ENCODE measurements at places on chromosomes 3 and 15.
A peak's percentile ranks its signal among the peaks of the same experiment; 100 is the strongest.

DNA sequence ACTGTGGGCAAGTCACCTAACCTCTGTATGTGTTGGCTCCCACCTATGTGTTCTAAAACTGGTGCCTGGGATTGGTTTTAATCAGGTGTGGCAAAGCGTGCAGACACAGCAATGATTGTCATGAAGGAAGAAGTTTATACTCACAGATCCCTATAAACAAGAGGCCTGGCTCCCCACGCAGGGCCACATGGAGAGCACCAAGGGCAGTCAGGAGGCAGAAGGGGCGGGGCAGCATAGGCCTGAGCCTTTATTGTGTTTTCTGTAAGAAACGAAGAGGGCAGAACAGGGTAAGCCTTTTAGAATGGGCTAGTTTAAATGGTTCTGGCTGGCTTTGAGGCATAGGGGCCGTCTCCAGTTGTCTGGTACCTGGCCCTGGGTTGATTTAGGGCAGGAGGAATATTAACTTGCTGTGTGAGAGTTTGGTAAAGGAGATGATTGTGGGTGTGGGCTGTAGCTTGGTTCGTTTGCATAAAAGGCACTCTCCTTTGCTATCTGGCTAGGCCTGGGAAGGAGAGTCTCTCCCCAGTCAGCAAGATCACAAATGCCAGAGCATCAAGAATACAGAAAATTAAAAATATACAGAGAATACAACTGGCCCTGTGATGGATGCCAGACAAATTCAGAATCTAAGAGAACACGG, 2.2 kb upstream of the FBXW12 start:
- no peak for DNase-seq

GRCh38 chr3:186417791-186418190, 55.8 kb upstream of the DGKG start:
- no peak for DNase-seq

GRCh38 chr3:139770577-139770976, 92.8 kb upstream of the NMNAT3 start:
- DNase-seq: no peak

DNA sequence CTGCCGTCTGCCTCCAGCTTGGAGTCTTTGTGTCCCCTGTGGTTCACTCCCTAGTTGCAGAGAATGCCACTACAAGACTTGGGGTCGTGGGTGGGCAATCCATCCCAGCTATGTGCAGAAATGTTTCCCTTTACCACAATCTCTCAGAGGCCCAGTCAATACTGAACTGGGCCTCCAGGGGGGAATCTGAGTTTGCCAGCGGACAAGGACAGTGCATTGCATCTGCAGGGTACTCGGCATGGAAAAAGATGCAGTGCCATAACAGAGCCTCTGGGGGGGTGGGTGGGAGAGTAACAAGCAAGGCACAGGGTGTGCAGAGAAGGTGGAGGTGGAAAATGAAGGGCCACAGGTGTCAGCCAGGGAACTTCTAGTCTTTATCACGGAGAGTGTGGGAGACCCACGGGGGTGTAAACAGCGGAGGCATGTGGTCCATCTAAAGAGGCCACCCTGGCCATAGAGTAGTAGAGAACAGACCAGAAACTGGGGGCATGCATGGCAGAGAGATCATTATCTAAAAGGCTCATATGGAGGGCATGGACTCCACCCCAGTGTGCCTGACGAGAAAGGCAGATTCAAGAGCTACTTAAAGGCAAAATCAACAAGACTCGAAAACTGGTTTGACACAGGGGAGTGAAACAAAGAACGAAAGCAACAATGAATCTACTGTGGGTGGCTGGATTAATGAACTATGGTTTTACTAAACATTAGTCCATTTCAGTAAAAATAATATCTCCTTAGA, 182.4 kb downstream of the ANXA2 start:
- no peak for DNase-seq

GRCh38 chr3:156160647-156161046, 40.3 kb downstream of the KCNAB1 start:
- no peak for DNase-seq

- DNase-seq: peak; percentile 17
These were observed 10.0 kb downstream of the CRYGS start for GRCh38 chr3:186534113-186534669.

DNA sequence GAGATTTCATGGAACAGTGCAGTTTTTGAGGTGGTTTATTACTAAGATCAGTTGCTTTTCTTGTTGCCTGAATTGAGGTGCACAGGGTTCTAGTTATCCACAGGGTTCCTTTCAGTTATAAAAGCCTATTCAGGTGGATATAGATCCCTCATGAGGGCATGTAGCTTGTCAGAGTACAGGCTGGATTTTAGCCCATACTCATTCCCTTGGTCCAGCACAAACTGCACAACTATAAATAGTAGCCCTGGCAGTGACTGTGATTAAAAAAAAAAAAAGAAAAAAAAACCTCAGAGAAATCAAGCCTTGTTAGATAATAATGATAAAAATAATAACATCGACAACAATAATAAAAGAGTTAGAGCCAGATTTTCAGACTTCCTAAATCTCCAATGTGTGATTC, 154.3 kb downstream of the ZBBX start:
- DNase-seq: no peak

- no peak for DNase-seq
These were observed 36.6 kb downstream of the CCK start for GRCh38 chr3:42229266-42229941.

DNA sequence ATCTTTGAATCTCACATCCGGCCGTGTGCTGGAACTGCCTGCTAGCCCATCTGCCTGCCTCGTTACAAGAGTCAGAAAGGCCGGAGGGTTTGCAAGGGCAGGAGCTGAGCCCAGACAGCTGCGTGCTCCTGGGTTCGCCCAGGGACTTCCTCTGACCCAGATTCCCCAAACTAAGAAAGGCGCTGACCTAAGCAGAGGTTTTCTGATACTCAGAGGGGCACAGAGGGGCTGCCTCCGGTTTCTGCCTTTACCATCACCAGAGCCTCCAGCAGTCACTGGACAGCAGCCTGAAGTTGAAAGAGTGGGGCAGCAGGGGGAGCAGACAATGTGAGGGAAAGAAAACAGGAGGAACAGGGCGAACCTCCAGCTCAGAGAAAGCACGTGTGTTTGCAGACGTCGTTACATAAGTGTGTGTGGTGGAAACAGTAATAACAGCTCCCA, 33.4 kb upstream of the RAD18 start:
- no peak for DNase-seq

Measured in activated T-cell treated with anti-CD3 and anti-CD28 coated beads for 4 hours (primary cell).